ENCODE measurements at places on chromosomes 6 and 20.

GRCh38 chr20:63911176-63911575, 16.2 kb downstream of the DNAJC5 start:
- DNase-seq: no peak

DNA sequence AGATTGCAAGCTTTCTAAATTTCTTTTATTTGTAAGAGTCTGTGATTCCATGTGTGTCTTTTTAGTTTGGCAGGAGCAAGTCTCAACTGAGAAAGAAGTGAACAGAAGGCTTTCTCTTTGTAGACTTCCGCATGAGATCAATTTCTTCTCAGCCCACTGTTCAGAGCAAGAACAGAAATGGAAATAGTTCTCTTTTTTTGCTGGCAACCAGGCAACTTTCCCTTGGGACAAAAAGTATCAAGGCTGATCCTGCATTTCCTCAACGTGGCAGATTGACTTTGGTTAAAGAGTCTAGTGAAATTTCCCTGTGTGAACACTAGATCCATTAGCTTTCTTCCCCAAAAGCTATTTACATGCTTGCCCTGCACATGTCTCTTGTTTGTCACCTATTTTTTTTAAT, 46.8 kb upstream of the JAG1 start:
- no peak for DNase-seq

GRCh38 chr20:54267483-54268003, 59.7 kb downstream of the PFDN4 start:
- no peak for DNase-seq

GRCh38 chr6:54519161-54519560, 210.9 kb downstream of the TINAG start:
- DNase-seq: no peak

- DNase-seq: peak; percentile 65
Observed at GRCh38 chr6:133923938-133924593, 29.0 kb upstream of the TBPL1 start.

- DNase-seq: peak; percentile 57
Observed at GRCh38 chr6:90256698-90257485, 39.8 kb downstream of the BACH2 start.

DNA sequence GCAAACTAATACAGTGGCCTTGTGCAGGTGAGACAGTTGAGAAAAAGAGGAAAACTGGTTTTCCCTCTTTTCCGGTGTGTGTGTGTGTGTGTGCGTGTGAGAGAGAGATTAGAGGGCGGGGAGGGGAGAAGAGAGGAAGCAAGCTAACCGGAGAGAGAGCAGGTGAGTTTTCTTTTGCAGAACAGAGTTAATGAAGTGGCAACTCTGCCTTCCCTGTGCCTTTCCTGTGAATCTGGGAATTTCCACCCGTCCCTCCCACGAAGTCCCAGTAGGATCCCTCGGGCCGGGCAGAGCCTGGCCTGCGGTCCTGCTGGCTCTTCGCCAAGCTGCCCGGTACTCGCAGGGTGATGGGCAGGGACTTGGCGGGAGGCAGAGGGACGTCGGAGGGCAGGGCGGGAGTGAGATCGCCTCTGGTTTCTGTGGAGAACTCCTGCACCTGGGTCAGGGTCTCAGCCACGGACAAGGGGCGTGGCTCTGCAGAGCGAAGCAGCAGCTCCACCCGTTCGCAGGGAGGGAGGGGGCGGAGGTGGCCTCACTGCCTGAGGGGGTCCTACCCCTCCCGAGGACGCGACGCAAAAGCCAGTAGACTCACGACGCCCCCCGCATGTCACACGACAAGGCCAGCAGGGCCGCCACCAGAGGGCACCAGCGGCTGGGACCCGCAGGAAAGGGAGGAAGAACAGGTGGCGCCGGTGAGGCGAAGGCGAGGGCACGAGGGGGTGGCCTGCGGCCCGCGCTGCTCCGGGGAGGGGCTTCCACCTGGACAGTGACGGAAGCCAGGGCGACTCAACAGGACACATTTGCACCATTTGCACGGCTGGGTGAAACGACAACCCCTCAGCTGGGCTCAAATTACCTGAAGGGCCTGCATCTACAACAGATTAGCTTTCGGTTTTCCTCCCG, 51.2 kb upstream of the RNF182 start:
- DNase-seq: peak; percentile 64

- peak; percentile 12 for DNase-seq
Observed at GRCh38 chr6:152117156-152118133, 310.0 kb downstream of the ESR1 start.

GRCh38 chr6:38184585-38185080, 365.1 kb downstream of the ZFAND3 start:
- DNase-seq: no peak

GRCh38 chr6:21508753-21509152, 84.8 kb upstream of the SOX4 start:
- DNase-seq: no peak

- no peak for DNase-seq
Observed at GRCh38 chr6:122913558-122913957, 82.5 kb upstream of the CLVS2 start.

- no peak for DNase-seq
Observed at GRCh38 chr20:36184816-36185776, 30.6 kb downstream of the EPB41L1 start.

DNA sequence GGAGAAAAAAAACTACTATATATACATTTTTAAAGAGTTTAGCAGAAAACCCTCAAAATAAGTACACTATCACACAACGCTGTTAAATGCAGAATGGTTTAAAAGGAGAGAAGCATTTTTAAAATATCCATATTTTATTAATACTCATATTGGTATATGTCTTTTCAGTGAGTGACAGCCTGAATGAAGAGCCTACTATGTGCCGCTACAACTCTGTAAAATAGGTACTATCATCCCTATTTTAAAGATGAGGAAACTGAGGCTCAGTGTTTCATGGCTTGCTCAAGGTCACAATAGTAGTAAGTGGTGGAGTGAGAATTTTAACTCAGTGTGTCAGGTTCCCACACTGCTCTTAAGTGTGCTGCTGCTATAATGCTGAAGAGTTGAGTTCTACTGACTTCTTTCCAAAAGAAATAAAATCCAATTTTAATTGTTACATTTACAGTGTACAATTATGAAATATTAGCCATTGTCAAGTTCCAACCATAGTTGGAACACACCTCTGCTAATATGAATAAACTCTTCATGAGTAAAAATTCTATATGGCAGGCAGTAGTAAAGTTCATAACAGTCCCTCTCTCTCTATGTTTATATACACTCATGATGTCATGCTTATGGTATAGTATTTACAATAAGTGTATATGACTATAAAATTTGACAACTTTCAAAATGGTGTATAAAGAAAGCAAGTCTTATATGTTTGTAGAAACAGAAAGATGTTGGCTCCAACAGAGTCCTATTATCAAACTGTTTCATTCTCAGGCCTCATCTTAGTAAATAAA, 3.1 kb downstream of the FAM184A start:
- DNase-seq: no peak

DNA sequence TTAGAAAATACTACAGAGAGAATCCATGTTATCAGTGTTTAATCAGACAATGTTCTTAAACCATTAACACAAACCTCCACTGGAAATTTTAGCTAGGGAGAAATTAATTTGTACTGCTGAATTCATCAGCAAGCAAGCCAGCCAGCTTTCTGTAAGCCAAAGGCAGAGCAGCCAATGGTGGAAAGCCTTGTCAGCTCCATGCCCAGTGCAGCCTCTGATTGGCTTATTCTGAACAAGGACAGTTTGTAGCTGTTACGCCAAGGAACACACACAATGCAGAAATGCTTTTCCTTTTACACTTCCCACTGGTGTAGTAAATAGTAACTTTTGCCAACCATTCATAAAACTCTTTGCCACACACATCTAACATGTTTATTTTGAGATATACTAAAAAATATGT, 265.0 kb downstream of the TENT5A start:
- no peak for DNase-seq

- no peak for DNase-seq
Observed at GRCh38 chr6:129646642-129647041, 63.3 kb downstream of the ARHGAP18 start.

GRCh38 chr20:58713801-58714339, 21.3 kb downstream of the NPEPL1 start:
- DNase-seq: no peak

DNA sequence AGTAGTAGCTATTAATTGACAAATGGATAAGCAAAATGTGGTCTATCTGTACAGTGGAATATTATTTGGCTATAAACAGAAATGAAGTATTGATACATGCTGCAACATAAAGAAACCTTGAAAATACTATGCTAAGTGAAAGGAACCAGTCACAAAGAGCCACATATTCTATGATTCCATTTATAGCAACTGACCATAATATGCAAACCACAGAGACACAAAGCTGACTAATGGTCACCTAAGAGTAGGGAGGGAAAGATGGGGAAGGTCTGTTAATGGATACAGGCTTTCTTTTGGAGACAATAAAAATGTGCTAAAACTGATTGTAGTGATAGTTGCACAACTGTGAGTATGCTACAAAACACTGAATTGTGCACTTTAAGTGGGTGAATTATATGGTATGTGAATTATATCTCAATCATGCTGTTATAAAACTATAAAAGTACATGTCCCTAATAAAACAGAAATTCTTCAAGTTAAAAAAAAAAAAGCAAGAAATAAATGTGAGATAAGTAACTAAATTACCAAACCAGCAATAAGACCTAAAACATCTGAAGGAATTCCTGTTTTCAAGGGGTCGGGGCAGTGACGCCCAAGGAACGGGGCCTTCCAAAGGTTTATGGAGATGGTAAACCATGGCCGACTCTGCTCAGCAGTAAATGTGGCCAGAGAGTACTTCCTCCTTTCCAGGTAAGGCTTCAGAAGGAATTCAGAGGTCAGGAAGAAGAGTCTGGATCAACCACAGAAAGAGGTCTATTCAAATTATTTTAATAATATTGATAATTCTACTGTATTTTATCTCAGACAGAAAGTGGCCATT, 75.4 kb downstream of the ARHGAP18 start:
- no peak for DNase-seq

- no peak for DNase-seq
Observed at GRCh38 chr20:24651976-24652345, 182.5 kb downstream of the SYNDIG1 start.

GRCh38 chr6:167669870-167670802, 156.6 kb upstream of the AFDN start:
- no peak for DNase-seq

DNA sequence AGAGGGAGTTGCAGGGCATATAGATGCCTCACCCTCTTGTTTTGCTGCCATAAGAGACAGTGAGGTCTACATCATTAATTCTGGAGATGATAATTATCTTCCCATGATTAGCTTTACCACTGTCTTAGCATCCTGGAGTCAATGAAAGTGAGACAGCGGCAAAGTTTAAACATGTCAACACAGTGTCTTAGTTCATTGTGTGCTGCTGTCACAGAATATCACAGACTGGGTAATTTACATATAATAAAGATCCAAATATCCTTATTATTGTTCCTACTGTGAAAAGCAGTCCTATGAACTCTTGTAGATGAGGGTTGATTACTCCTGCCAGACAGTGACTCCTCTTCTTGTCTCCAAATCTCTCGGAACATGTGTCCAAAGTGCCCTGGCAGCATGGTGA, 658.6 kb upstream of the ADGRB3 start:
- DNase-seq: no peak

DNA sequence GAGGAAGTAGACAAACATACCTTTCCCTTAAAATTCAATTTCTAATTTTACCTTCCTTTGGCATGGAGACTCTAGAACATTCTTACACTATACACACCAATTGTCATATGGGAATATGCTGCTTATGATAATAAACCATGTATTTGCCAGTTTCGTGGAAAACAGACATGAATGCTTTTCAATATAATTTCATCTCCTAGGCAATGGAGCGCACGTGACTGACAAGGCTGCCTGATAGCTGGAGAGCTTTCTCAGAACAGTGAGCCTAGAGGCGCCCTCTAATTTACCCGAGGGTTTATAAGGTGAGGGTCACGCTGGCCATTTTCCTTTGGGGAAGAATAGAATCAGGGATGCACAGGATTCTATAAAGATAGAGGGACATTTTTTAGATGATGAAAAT, 56.5 kb downstream of the PRR18 start:
- DNase-seq: no peak

DNA sequence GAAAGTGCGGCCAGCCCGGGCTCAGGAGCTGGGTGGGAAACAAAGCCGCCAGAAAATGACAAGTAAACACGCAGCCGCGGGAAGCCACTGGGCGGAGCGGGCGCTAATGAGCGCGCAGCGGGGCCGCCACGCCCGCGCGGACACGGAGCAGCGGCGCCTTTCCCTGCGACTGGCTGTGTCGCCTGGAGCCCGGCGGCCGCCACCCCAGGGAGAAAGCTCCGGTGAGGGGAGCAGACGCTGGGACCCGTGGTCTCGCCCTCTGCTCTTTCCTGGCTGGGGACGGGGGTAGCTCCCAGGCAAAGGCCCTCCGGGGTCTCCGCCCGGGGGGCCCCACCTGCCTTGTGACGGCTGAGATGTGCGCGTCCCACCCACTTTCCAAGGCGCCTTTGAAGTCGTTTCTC, 54.9 kb downstream of the PRR18 start:
- no peak for DNase-seq

GRCh38 chr6:4291453-4292403, 156.4 kb upstream of the ECI2 start:
- DNase-seq: no peak

DNA sequence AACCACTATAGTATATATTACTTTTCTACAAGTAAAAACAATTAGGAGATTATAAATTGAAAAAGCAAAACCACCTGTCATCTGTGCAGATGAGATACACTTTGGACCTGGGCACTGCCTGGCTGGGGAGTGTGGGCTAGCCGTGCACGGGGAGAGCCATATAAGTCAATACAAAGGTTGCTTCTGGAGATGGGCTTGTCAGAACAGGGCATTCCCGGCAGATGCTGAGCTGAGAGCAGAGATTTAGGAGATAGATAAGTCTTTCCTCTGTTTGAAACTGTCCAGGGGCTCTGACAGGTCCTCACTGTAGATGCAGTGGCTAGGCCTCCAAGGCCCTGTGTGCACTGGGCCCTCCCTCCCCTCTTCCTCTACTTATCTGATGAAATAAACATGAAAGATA, 34.5 kb downstream of the CD164 start:
- DNase-seq: no peak

DNA sequence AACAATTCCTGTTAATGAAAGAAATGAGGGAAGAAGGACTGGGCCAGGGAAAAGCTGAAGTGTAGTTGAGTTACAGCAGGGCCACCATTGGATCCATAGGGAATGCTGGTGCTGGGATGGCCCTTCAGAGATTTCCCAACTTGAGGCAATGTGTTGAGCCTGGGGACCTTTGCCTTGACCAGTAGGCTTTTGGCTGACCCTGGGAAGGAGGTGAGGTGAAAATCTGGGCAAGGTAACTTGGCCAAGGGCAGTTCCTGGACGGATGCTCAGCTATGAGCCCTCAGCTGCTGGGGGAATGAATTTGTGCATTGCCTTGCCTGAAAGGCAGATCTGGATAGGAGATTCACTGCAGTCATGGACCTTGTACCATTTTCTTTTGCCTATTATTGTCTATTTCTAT, 20.4 kb downstream of the UTRN start:
- DNase-seq: no peak

DNA sequence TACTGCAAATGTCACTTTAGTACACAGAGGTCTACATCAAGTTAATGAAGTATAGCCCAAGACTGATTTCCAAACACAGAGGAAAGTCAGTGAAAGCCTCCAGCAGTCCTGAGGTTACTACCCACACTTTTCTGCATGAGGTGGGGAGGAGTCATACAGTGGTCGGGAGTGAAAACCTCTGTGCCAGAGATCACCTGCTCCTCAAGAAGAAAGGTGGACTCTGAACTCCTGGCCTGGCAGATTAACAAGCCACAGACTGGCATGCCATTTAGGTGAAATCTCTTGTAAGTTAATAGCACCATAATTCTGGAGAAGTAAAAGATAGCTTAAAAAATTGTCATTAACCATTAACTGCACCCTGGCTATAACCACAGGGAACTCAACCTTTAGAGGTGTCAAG, 125.0 kb upstream of the LAMP5 start:
- no peak for DNase-seq

- no peak for DNase-seq
Observed at GRCh38 chr6:34114695-34115402, 31.0 kb downstream of the GRM4 start.

Data from activated CD4-positive, alpha-beta T cell treated with anti-CD3 and anti-CD28 coated beads, Interleukin-2, amount 50 U/mL, for 16 hours (primary cell).